ENCODE measurements at places on chromosomes 2 and 18.

GRCh38 chr18:23365602-23366001, 87.5 kb upstream of the RIOK3 start:
- DNase-seq: no peak

DNA sequence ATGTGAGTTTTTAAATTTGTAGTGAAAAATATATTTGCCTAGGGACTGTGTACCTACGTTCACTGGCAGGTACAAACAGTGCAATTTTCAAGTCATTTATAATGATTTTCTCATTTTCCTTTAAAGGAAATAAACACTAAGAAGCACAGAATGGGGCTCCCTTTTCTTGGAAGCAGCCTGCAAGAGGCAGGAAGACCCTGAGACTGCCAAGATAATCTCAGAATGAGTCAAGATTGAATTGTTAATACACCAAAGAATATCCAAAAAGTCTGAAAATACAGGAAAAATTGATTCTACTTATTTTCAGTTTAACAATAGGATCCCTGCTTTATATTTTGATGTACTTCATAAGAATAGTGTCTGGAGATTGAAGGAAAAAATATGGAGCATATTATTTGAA, 331.2 kb downstream of the CTNNA2 start:
- DNase-seq: no peak

GRCh38 chr2:134216152-134216829, 37.6 kb upstream of the MGAT5 start:
- DNase-seq: no peak

DNA sequence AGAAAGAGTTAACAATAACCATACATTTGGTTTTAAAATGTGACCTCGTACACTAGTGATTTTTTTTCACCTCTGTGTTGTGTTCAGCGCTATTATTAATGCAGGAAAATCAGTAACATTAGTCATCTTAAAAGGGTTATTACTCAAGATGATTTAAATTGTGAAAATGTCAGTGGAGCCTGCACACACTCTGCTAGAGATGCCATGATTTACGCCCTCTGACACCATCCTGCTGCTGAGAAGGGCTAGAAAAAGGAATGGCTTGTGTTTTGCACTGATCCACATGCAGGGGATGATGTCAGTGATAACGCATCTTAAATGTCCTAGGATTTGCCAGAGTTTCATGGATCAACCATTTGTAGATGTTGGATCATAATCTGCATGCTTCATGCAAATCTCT, 121.3 kb upstream of the BOD1L2 start:
- no peak for DNase-seq

DNA sequence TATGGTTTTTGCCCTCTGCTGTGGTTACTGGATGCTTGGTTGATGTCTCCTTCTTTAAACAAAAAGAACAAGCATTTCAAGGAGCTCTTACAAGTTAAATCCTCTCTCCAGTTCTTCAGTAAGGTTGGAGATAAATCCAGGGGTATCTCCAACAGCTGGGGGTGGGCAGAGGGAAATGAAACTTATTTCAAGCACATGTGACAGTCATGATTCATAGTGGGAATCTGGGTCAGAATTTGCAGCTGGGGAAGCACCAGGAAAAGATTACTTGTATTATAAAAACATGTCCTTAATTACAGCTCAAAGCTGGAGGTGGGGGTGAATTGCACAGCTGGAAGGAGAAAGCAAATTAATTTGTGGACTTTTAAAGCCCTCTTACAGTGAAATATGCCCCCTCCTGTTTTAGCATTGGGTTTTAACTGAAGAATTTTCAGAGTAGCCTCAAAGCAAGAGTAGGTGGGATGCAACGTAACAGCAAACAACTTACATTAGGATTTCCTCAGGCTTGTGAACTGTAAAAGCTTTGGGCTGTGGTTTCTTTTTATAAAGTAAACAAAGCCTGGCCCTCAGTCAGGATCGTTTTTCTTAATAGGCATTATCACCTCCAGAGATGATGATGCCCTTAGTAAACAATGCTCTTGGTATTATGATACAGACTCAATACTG, 596.4 kb downstream of the NYAP2 start:
- DNase-seq: no peak

- DNase-seq: peak; percentile 83
Measured at GRCh38 chr2:65300761-65301711, 73.4 kb downstream of the ACTR2 start.

GRCh38 chr2:67216103-67216502, 181.0 kb upstream of the ETAA1 start:
- DNase-seq: no peak

- no peak for DNase-seq
Measured at GRCh38 chr2:11117776-11118175, 37.5 kb upstream of the SLC66A3 start.
